ENCODE measurements at places on chromosomes 1 and 21. TPM values are rescaled to one million over a fixed set of nuclear protein-coding genes. Genes with fewer than 3 reads are reported as not detected.

- peak; percentile 22 for DNase-seq
Observed at GRCh38 chr1:200415789-200416593, 6.2 kb upstream of the ZNF281 start.

GRCh38 chr1:109668123-109668775 lies 392 bp downstream of the GSTM2 start:
- no peak for DNase-seq

GRCh38 chr21:46114963-46115362 lies 17.1 kb downstream of the COL6A2 start:
- no peak for DNase-seq

DNA sequence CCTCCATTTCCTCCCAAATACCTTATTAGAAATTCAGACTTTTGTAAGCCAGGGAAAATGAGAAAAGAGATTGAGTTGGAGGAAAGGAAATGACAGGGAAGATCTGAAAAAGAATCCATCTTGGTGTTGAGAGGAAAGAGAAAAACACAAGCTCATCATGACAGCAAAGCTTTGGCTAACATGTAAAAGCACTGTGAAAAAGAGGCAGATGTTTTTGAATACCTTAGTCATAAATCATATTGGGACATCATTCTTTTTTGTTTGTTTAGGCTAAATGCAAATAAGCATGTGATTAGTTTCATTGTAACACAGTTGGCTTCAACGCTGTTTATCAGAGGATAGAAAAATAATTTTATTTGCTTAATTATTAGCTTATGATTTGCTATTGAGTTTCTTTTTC lies 64.6 kb downstream of the LHX8 start:
- no peak for DNase-seq

- no peak for DNase-seq
Observed at GRCh38 chr1:104699433-104699832, 949.7 kb downstream of the AMY1C start.

GRCh38 chr1:15701784-15702183 lies 17.7 kb downstream of the PLEKHM2 start:
- no peak for DNase-seq

DNA sequence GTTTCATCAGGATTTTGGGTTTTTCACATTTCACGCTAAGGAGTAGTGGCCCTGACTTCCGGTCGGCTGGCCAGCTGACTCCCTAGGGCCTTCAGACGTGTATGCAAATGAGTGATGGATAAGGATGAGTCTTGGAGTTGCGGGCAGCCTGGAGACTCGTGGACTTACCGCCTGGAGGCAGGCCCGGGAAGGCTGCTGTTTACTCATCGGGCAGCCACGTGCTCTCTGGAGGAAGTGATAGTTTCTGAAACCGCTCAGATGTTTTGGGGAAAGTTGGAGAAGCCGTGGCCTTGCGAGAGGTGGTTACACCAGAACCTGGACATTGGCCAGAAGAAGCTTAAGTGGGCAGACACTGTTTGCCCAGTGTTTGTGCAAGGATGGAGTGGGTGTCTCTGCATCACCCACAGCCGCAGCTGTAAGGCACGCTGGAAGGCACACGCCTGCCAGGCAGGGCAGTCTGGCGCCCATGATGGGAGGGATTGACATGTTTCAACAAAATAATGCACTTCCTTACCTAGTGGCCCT lies 23.1 kb upstream of the TNFRSF1B start:
- peak; percentile 47 for DNase-seq

GRCh38 chr1:183891158-183891856 lies 86.4 kb downstream of the RGL1 start:
- DNase-seq, result no peak

GRCh38 chr1:68442006-68442405 lies 7.7 kb downstream of the RPE65 start:
- DNase-seq, result peak; percentile 13

GRCh38 chr1:70899735-70900134 lies 147.9 kb downstream of the PTGER3 start:
- DNase-seq, result no peak

DNA sequence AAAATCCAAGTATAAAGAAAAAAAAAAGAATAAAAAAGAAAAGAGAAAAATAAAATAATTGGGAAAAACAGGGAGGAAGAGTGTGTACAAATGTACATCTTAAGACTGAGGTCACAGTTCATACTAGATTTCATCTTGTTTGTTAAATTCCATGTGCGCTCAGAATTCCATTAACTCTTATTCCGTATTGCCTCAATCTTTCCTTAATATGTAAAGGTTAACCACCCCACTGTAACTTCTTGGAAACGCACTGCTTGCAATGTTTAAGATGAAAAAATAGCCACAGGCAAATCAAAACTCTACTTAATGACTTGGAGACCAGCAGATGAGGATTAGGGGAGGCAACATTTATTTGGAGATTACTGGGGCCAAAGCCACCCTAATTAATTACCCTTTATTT lies 23.9 kb upstream of the KCNE1 start:
- no peak for DNase-seq

DNA sequence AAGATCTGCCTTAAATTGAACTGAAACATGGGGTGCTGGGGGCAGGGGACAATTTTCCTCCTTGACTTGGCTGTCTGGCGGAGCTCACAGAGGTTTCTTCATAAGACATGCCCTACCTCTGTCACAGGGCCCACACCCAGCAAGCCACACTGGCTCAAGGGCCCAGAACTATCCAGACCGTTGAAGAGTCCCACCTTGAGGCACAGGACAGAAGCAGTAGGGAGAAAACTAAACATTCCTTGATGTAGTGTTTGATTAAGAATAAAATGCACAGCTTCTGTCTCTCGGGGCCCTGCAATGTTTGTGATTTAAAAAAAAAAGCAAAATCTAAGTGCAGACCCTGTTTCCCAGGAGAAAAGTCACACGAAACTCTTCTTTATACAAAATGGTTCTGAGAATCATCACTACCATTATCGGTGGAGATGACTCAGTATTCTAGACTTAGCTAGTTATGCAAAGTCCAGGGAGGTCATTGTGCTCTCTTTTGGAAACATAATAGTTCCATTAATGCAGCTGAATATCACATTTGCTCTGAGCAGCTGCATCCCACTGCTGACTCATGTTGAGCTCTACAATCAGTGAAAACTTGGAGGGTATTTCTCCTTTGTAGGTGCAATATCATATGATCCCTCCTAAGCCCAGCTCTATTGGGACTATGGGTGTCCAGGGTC lies 53.6 kb upstream of the DIRAS3 start:
- DNase-seq, result no peak

GRCh38 chr21:31382060-31382459 lies 38.0 kb upstream of the TIAM1 start:
- no peak for DNase-seq

- DNase-seq, result peak; percentile 90
Observed at GRCh38 chr1:18875107-18875795, 15.8 kb upstream of the TAS1R2 start.

GRCh38 chr1:63758791-63759190 lies 15.0 kb upstream of the ROR1 start:
- DNase-seq, result no peak

DNA sequence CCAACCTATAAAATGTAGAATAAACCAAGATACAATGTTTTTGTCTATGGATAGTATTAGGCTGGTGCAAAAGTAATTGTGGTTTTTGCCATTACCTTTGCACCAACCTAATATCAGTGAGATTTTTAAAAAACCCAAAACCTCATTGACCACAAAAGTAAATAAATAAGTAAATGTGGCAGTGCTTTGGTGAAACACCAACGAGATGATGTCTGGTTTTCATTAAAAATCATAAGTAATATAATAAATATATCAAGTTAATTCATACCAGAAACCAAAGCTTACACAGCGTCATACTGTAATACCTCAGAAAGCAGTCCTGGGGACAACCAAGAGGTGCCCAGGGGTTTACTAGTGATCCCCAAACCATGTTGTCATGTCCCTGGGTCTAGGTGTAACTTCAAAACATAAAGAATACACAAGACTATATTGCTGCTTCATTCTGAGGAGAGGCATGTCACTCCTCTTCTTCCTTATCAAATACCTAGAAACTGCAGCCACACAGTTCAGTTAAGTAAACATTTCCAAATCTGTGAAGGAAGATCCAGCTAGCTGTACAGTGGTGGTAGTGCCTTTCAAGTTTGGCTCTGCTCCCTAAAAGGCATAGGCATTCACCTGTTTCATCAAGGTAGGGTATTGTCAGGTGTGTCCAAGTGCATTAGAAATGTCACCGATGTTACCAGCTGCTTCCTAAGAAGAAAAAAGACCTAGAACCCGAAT lies 51.6 kb upstream of the ZC3H11B start:
- no peak for DNase-seq

DNA sequence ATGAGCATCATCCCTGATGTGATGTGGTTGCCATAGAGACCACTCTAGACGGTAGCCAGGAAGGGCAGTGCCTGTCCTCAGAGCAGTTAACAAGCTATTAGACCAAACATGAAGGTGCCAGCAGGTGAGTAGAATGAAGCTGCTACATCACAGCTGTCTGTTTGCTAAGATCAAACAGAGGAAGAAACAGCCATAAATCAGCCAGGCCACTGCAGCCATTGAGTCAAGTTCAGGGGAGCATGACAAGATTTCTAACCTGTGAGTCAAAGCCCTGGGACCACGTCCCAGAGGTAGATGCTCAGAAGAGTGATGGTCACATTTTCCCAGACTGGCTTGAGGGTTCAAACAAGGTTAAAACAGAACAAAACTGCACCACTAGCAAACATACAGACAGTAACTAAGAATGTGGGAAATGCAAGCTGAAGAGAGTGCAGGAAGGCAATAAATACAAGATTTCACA lies 450.6 kb upstream of the DAB1 start:
- DNase-seq, result no peak

- DNase-seq, result no peak
Observed at GRCh38 chr1:93965888-93966287, 56.7 kb upstream of the GCLM start.

- no peak for DNase-seq
Observed at GRCh38 chr1:17933501-17933900, 174.1 kb upstream of the IGSF21 start.

DNA sequence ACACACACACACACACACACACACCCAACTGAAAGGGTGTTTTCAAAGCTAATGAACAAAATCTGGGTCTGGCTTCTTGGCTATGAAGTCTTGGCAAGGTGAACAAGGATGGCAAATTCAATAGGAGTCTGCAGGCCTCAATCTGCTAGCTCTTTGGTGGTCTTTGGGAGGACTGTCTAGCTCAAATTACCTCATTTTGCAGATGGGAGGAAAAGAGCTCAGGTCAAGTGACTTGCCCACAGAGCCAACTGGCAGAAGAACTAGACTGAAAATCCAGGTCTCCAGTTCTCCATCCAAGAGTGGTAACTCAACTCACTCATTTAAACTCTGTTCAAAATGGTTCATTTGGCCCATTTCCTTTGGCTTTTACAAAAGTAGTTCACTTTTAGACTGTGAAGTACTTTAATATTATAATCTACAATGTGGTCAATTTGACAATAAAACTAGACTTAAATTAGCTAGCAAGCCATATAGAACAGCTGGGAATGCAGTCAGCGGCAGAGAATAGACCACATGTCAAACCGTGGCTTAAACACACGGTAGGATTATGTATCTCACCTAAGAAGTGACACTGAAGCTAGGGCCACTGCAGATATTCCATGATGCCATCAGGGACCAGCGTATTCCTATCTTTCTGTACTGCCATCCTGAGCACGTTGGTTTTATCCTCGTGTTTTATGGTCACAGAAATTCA lies 112.9 kb downstream of the APP start:
- DNase-seq, result no peak

DNA sequence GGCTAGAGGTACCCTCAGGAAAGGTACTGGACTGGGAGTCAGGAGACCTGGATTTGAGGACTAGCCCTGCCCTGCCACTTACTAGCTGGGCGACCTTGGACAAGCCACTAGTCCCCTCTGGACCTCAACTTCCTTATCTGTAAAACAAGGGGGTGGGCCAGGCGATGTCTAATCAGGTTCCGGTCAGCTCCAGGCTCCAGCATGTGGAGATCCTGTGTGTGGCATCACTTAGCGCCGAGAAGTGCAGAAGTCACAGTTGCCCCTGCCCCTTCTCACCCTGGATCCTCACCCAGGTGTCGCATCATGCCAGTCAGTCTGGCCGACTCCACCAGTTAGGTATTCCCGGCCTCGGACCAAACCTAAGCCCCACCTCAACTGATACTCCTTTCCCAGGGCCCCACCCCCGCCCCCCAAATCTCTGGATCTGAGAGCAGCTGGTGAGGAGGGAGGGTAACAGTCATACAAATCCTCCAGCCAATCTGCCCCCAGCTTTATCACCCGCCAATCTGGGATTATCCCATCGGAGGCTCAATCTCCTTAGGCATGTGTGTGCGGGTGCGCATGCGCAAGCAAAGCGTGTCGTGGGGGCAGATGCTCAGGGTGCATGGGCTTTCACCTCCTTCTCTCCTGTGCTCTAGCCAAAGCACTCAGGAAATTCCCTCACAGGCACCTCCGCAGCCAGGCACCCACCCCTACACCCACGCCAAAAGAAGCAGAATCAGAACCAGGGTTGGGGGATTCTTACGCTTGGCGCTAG lies 5.4 kb downstream of the CELF3 start:
- no peak for DNase-seq

- DNase-seq, result no peak
Observed at GRCh38 chr1:170932236-170932635, 3.1 kb upstream of the MROH9 start.

- DNase-seq, result no peak
Observed at GRCh38 chr1:72670902-72671301, 388.6 kb upstream of the NEGR1 start.

- no peak for DNase-seq
Observed at GRCh38 chr21:43812139-43812821, 22.9 kb downstream of the RRP1 start.

GRCh38 chr1:233635765-233636502 lies 22.0 kb downstream of the KCNK1 start:
- DNase-seq, result no peak

DNA sequence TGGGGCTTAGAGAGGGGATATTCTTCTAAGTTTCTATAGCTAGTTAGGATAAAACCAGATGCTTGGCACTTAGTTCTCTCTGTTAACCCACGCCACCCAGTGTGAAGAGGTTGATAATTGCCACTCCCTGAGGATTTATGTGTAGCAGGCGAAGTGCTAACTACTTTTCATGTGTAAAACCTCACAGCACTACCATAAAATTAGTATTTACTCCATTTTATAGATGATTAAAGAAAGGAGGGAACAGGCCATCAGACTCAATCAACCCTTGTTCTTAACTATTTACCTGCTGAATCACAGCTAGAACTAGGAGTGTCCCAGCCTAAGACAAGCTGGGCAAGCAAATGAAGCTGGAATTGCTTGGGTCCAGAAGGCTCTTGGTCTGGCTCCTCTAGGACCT lies 8.9 kb downstream of the LIN28A start:
- no peak for DNase-seq

- peak; percentile 8 for DNase-seq
Observed at GRCh38 chr1:214952648-214953047, 129.9 kb upstream of the KCNK2 start.

- no peak for DNase-seq
Observed at GRCh38 chr1:21034725-21035628, 141.7 kb downstream of the EIF4G3 start.

Gene CHODL
- total RNA-seq, result not detected

Gene LCE1F
- not detected for total RNA-seq

Gene OR2T11
- not detected for total RNA-seq

Gene FCRL4
- total RNA-seq, result not detected

Gene GCSAML
- not detected for total RNA-seq

Gene SMG5
- total RNA-seq, result 146 TPM

Gene SELP
- total RNA-seq, result not detected

Gene DPYD
- total RNA-seq, result 1.5 TPM

Gene ZBTB8A
- 0.84 TPM for total RNA-seq

Gene C1orf185
- not detected for total RNA-seq

Gene PDZK1
- 7.9 TPM for total RNA-seq

Gene C1orf87
- not detected for total RNA-seq

Gene RAB42
- 0.97 TPM for total RNA-seq

Gene SLC5A9
- 2.3 TPM for total RNA-seq

Gene DTL
- 24.8 TPM for total RNA-seq

Gene AMPD1
- total RNA-seq, result not detected

Measured in HT-29 (cell line).